Muscle of leg (tissue), 16 donors: ENCODE measurements at places on chromosomes 4 and X. TPM values are rescaled to one million over a fixed set of nuclear protein-coding genes. Genes with fewer than 3 reads are reported as not detected.
A peak's percentile ranks its signal among the peaks of the same experiment; 100 is the strongest.

DNA sequence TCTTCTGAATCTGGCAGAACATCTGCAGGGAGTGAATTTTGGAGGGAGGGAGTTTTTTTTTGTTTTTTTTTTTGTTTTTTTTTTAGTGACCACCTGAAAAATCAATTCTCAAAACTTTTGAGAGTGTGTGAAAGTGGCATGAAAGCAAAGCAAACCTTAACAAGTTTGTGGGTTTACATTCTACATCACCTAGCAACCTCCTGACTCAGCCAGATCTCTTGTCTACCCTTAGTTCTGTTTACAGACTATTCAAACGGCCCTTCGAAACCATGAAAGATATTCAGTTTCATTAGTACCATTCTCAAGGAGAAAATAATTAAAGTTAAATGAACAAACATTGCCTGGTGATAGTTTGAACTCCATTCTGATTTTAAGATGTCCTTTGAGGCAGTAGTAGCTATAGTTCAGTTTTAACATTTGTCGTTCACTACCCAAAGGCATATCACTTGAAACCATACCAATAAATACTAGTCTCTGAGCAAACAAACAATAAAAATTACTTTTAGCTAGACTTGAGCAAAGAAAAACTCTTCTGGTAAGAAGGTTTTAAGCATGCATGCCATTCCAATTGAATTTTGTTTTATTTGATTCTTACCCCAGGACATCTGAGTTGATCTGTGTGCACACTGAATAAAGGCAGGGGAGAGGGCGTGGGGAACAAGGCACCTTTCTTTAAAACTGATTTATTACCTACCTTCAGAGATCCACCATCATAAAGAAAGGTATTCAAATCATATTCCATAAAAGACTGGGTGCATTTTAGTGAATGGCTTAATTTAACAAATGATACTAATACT lies 137.7 kb downstream of the ARX start:
- no peak overlapping the region for H3K4me3 ChIP-seq
- no peaks in the 10 kb centered on the region for H3K36me3 ChIP-seq
- peaks cover 11% of the 10 kb centered on the region for H3K27me3 ChIP-seq
- H3K4me1 ChIP-seq = no peaks in the 10 kb centered on the region
- DNase-seq = peak; percentile 47

DNA sequence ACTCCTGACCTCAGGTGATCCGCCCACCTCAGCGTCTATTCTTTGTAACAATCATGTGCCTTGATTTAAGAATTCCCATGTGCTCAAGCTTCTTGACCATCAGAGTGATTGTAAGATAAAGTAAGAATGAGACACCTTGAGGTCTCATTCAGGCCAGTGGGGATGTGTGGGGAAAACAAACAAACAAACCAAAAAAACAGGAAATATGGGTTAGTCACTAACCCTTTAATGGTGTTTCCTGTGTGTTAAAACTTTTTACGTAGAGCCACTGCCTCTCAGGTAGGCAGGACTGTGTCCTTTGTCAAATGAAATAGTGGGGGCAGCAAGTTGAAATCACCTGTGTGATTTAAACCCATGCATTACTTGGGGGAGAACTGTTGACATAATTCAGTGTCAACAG lies 91.5 kb upstream of the DHRSX start:
- H3K36me3 ChIP-seq = no peaks in the 10 kb centered on the region
- H3K4me3 ChIP-seq = no peak overlapping the region
- no peaks in the 10 kb centered on the region for H3K4me1 ChIP-seq

- H3K4me3 ChIP-seq = no peak overlapping the region
- no peak for DNase-seq
- peaks cover 7% of the 10 kb centered on the region for H3K27me3 ChIP-seq
- peaks cover 38% of the 10 kb centered on the region for H3K4me1 ChIP-seq
Observed at GRCh38 chr4:7323872-7324650, 110.7 kb downstream of the PSAPL1 start.

DNA sequence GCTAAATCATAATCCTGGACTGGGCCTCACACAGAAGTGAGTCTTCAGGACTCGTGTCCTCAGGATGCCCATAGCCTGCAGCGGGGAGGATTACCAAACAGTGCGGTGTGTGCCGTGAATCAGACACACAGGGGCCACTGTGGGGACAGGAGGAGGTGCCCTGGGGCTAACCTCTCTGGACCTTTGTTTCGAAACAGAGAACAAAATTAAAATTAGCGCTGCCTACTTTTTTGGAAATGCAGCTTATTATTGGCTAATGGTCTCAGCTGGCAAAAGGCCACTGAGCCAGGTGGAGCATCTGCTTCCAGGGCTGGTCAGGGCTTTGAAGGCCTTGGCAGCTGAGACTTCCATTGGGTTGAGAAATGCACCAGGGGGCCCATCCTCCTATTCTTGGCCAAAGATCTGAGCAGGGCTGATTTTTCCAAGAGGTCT lies 236.2 kb downstream of the EVC2 start:
- no peak overlapping the region for H3K27ac ChIP-seq
- peaks cover 11% of the 10 kb centered on the region for H3K4me1 ChIP-seq
- peak; percentile 36 for DNase-seq
- no peak overlapping the region for H3K4me3 ChIP-seq

GRCh38 chr4:167399201-167399600 lies 164.9 kb upstream of the SPOCK3 start:
- H3K27me3 ChIP-seq = no peaks in the 10 kb centered on the region
- no peak overlapping the region for H3K4me3 ChIP-seq
- DNase-seq = no peak
- H3K4me1 ChIP-seq = no peaks in the 10 kb centered on the region
- no peaks in the 10 kb centered on the region for H3K36me3 ChIP-seq

GRCh38 chr4:13881892-13882291 lies 254.4 kb upstream of the BOD1L1 start:
- H3K4me1 ChIP-seq = no peaks in the 10 kb centered on the region
- DNase-seq = no peak
- no peak overlapping the region for H3K4me3 ChIP-seq
- H3K27ac ChIP-seq = no peak overlapping the region

- H3K36me3 ChIP-seq = no peaks in the 10 kb centered on the region
- no peak overlapping the region for H3K4me3 ChIP-seq
- peaks cover 2% of the 10 kb centered on the region for H3K27me3 ChIP-seq
- DNase-seq = no peak
Observed at GRCh38 chr4:41792166-41792565, 43.6 kb upstream of the PHOX2B start.

DNA sequence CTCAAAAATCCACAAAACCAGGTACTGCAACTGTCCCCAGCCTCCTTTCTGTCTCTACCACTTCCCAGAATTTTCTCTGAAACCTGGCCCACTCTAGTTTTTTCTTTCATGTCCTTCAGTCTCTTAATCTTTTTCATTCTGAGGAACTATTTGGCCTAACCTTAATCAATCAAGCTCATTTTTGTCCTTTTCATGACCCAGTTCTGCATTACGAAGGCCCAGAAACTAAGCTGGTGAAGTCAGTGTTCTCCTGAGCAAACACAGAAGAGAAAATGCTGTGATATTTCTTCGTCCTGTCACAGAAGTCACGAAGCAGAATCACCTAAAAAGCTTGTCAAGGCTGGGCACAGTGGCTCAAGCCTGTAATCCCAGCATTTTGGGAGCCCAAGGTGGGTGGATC lies 131.7 kb upstream of the EDNRA start:
- H3K36me3 ChIP-seq = no peaks in the 10 kb centered on the region
- no peak overlapping the region for H3K27ac ChIP-seq
- H3K27me3 ChIP-seq = no peaks in the 10 kb centered on the region
- H3K4me3 ChIP-seq = no peak overlapping the region
- H3K4me1 ChIP-seq = peaks cover 2% of the 10 kb centered on the region
- no peak for DNase-seq

DNA sequence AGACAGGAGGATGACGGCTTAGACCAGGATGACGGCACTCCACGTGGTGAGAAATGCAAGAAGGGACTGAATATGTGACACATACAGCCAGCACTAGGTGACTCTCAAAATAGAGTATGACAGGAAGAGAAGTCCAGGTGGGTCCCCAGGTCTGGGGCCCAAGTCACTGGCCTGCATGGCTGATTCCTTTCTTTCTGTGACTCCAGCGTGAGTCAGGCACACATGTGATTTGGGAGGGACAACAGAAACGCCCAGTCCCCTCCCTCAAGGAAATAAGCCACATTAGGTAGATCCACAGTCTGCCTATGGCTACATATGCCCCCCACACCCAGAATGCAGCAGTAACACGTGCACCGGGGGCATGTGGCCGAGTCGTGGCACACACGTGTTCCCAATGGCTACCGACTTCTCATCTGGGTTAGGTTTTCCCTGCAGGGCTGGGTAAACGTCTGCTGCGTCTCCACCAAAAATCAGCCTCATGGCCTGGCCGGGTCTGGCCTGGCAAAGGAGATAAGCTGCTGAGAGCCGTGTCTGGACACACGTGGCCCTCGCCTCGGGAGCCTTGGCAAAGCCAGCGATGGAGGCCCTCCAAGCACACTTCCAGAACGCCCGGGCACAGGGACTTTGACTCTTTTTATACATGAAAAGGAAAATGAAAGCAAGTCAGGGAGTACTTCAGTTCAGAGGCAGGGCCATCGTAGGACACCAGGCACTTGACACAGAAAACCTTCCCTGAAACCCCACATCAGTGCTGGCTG lies 19.3 kb downstream of the SEL1L3 start:
- peaks cover 8% of the 10 kb centered on the region for H3K36me3 ChIP-seq
- no peaks in the 10 kb centered on the region for H3K4me1 ChIP-seq
- no peaks in the 10 kb centered on the region for H3K27me3 ChIP-seq
- no peak for DNase-seq
- H3K27ac ChIP-seq = no peak overlapping the region

GRCh38 chrX:70262952-70263567 lies 3.1 kb upstream of the P2RY4 start:
- no peaks in the 10 kb centered on the region for H3K36me3 ChIP-seq
- H3K27me3 ChIP-seq = peaks cover 13% of the 10 kb centered on the region
- H3K27ac ChIP-seq = no peak overlapping the region

DNA sequence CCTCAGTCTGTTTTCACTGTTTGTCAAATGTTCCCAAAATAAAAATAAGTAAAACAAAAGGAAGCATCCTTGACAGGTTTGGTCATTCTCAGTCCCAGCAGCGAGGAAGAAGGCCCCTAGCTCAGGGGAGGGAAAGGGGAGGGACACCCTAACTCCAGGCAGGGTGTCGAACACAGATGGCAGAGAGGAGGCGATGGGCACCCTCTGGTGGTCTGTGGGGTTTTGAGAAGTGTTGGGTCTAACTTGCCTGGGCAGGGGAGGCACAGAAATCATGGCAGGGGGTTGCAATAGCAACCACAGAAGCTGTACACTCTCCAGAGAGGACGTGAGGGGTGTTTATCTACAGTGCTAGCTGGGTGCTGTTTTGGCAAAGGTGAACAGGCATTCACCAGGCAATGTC lies 229.8 kb upstream of the SFRP2 start:
- DNase-seq = no peak
- no peak overlapping the region for H3K27ac ChIP-seq
- H3K27me3 ChIP-seq = no peaks in the 10 kb centered on the region

DNA sequence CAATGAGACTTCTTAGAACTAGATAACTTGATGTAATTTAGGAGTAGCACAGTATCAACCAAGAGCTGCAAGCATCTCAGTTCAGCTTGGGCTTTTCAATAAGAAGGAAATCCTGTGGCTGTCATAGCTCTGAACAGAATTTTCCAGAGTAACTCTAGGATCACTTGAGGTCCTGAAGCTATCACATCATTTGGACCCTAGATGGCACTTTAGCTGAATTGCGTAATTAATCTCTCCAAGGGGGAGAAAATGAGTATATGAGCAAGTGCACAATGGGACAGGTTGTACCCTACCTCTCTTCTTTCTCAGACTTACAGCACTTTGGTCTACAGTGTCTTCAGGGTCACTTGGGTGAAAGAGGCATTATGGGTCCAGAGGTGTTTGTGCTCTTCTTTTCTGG lies 45.2 kb downstream of the SLC4A4 start:
- no peaks in the 10 kb centered on the region for H3K4me1 ChIP-seq
- H3K4me3 ChIP-seq = no peak overlapping the region
- DNase-seq = no peak
- no peaks in the 10 kb centered on the region for H3K36me3 ChIP-seq

GRCh38 chrX:131901546-131901945 lies 121.6 kb upstream of the STK26 start:
- H3K27me3 ChIP-seq = peaks cover 11% of the 10 kb centered on the region
- H3K27ac ChIP-seq = peak overlapping the region; percentile 44
- DNase-seq = peak; percentile 59
- H3K4me1 ChIP-seq = peaks cover 2% of the 10 kb centered on the region
- H3K36me3 ChIP-seq = no peaks in the 10 kb centered on the region

DNA sequence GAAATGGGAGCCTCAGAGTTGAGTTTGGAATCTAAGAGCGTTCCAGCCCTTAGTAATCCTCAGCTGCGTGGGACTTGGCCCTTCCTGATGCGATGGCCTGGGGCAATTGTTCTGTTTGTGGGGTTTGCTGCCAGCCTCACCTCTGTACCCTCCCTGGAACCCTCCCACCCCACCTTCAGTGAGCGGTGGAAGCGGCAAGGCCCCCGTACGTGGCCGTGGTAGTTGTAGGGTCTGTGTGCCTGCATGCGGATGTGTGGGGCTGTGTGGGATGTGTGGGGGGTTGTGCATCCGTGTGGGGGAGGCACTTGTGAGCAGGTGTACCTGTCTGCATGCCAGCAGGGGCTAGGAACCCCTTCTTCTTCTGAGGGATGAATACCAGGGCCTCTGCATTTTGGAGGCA lies 65.4 kb upstream of the ADRA2C start:
- peaks cover 11% of the 10 kb centered on the region for H3K4me1 ChIP-seq
- no peak for DNase-seq
- no peak overlapping the region for H3K4me3 ChIP-seq
- H3K36me3 ChIP-seq = no peaks in the 10 kb centered on the region
- H3K27me3 ChIP-seq = peaks cover 42% of the 10 kb centered on the region

DNA sequence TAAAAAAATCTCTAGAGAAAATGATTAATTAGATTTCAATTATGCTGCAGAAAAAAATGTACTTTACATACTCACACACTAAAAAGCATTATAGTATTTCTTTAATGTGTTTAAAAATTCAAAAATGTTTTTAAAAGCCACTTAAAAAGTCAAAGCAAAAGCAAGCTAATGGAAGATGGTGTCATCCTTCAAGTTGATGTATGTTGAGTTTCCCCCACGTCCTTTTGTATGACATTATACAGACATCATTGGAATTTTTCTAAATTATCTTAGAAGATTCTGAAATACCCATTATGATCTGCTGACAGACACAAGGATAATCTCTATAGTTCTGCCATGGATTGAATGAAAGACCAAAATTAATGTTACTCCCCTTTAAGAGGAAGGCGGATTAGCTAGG lies 393.7 kb upstream of the TENM3 start:
- DNase-seq = no peak
- H3K27me3 ChIP-seq = no peaks in the 10 kb centered on the region
- no peaks in the 10 kb centered on the region for H3K36me3 ChIP-seq
- H3K27ac ChIP-seq = no peak overlapping the region
- no peak overlapping the region for H3K4me3 ChIP-seq

PDZD4 gene
- total RNA-seq = 1.6 TPM

DGKQ gene
- 3.9 TPM for total RNA-seq

CHRDL1 gene
- total RNA-seq = 10.6 TPM

CTAG2 gene
- total RNA-seq = not detected

GAGE12F gene
- not detected for total RNA-seq

BEX2 gene
- 35.5 TPM for total RNA-seq

COL4A5 gene
- total RNA-seq = 15.5 TPM

PCSK1N gene
- total RNA-seq = not detected

SPP1 gene
- total RNA-seq = 238 TPM
